ENCODE measurements at places on chromosomes 3 and 15.

GRCh38 chr15:79922512-79923078 lies 25.8 kb upstream of the MTHFS start:
- DNase-seq = no peak

DNA sequence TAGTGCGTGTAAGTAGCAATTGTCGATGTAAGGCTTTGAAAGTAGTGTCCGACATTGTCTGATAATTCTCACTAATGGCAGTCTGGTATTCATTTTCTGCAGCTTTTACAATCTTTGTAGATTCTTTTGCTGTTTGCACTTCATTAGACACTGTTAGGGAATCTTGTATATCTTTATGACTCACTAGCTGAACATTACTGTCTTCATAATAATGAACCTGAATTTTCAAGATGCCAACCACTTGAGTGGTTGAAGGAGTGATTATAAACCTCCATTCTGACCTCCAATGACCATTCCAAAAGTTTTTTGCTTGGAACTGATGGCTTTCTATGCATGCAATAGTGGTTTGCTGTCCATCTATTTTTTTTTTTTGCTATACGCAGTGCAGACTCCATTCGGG lies 76.4 kb upstream of the MFGE8 start:
- DNase-seq = no peak

DNA sequence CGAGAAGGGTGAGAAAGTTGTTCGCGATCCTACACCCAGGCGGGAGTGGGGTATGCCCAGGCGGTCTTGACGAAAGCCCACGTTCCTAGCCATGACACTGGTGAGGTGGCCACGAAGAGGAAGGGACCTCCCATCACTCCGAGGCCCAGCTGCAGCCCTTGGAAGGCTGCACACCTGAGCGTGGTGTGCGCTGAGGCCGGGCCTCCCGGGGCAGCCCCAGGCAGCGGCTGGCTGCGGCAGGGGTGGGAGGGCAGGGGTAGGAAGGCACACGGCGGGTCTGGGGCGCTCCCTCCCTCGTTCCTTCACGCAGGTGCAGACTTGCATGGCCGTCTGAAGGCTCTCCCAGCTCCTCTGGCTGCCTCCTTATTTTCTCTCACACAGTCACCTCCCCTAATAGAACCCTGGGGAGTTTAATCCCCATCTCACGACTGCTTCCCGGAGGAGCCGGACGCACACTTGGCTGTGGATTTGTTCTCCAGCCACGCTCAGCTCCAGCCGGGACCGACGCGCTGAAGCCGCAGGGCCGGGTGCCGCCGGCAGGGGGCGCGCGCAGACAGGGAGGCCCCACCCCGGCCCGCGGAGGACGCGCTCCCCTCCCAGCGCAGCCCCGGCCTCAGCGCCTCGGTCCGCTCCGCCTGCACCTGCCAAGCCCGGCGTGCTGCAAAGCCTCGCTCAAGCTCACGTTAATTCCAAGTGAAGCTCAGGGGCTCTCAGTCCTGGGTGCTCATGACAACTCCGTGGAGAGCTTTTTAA lies 37.8 kb upstream of the MUC4 start:
- no peak for DNase-seq

DNA sequence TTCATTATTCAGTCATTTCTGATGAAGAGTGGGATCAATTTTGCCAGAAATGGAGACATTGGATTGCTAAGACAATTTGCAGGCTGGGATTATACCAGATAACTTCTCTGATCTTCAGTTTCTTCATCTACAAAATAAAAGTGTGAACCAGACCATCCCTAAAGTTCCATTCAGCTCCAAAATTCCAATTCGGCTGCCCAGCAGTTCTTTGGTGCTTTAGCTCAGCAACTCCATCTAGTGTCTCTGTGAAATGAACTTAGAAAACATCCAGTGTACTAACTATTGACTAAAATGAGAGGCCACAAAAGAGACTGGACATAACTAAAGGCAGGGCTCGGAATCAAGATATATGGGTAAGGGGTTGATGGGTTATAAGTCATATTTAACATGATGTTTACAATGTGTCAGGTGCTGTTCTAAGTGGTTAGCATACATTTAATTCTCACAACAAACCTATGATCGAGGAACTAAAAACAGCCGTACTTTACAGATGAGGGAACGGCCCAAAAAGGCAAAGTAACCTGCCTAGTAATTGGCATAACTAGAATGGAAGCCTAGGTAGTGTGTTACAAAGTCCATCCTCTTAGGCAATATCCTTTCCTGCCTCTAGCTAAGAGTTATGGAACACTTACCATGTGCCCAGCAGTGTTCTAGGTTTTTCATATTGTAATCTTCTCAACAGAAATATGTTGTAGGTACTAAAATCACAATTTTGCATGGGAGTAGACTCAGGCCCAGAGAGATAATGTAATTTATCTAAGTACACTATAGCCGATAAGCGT lies 17.0 kb downstream of the THAP10 start:
- DNase-seq = no peak

DNA sequence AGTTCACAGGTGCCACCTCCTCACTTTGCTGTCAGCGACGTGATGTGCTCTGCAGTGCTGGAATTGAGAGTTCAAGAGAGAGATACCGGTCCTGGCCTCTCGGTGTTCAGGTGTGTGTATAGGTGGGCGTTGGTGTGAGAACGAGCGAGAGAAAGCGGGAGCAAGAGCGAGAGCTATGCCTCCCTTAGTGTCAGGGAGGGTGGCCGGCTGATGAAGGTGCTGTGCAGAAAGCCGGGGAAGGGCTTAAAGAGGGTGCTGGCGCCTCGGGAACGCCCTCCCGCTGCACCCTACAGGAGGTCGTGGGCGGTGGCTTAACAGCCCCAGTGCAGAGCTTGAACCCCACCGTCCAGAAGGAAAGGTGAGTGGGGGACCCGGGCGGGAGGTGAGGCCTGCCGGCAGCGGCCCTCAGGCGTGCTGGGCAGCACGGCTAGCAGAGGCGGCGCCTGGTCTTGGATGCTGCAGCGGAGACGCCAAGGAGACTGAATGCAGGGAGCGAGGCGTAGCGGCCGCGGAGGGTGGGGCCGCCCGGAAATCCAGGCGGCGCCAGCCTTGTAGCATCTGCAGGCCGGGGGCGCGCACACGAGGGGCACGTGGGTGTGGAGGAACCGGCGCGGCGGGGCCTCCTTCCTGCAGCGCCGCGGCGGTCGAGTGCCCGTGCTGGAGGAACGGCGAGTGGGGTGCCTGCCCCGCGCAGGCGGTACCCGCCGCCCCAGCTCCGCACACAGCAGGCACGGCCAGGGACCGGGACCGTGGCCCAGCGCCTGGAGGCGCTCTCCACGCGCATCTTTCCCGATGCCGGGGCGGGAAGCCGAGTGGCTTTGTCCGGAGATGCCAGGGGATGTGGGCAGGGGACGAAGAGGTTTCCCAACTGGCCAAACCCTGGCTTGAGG lies 246.8 kb upstream of the TOPAZ1 start:
- DNase-seq = no peak

GRCh38 chr3:36891701-36892160 lies 53.1 kb downstream of the TRANK1 start:
- DNase-seq = no peak
